T-cell (primary cell): ENCODE measurements at places on chromosomes 7 and 10. TPM values are rescaled to one million over a fixed set of nuclear protein-coding genes. Genes with fewer than 3 reads are reported as not detected.

Gene MARCHF5
- 29.9 TPM for total RNA-seq

Gene LRWD1
- total RNA-seq: 14.0 TPM

Gene PIK3CG
- total RNA-seq: 28.3 TPM

Gene NPTX2
- total RNA-seq: not detected

Gene SNX10
- 6.6 TPM for total RNA-seq

Gene RADIL
- total RNA-seq: not detected

DNA sequence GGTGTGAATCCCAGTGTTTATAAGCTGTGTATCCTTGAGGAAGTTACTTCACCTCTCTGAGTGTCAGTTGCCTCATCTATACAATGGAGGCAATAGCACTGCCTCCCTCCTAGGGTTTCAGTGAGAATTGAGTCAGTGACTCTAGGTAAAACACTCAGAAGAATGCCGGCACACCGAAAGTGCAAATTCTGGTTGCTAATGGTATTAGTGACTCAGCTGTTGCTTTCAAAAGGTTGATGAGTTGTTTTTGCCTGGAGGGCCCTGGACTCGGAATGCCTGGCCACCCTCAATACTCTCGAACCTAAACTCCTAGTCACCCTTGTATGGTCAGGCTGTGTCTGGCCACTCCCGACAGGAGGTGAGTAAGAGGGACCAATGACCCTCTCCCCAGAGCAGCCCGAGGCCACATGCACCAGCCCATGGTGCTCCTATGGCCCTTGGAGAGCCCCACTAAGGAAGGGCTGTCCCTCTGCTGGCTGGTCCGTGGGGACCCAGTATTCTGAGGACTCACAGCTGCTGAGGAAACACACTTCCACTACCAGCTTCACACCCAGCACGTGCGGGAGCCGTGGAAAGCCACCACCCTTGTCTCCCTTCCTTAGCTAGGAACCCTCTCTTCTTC is 60.2 kb downstream of the CALML3 start:
- no peak for DNase-seq
- H3K4me1 ChIP-seq: no peaks in the 10 kb centered on the region
- no peaks in the 10 kb centered on the region for H3K36me3 ChIP-seq
- no peak overlapping the region for H3K4me3 ChIP-seq
- no peak overlapping the region for H3K27ac ChIP-seq
- peaks cover 59% of the 10 kb centered on the region for H3K27me3 ChIP-seq

GRCh38 chr10:122089311-122090017 is 100.5 kb downstream of the TACC2 start:
- no peak overlapping the region for H3K4me3 ChIP-seq
- no peaks in the 10 kb centered on the region for H3K4me1 ChIP-seq
- no peak for DNase-seq
- no peak overlapping the region for H3K27ac ChIP-seq

GRCh38 chr7:73895626-73896025 is 34.7 kb downstream of the TMEM270 start:
- H3K4me1 ChIP-seq: no peaks in the 10 kb centered on the region
- H3K4me3 ChIP-seq: no peak overlapping the region
- H3K27ac ChIP-seq: no peak overlapping the region
- H3K36me3 ChIP-seq: no peaks in the 10 kb centered on the region
- no peak for DNase-seq

DNA sequence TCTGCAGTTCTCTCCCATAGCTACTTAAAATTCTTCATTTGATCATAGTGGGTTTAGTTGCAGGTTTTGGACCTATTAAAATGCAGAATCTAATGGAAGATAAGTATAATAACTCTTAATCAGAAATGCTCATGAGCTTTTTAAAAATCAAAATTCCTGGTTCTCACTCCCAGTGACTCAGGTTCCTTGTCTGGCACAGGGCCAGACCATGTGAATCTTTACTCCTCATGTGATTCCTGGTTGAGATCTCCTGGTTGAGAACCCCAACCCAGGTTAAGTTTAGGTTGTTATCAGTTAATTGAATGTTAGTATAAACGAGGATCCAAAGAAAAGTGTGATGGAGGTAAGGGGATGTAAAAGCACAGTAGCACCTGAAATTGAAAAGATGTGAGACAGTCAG is 17.5 kb upstream of the TRUB1 start:
- no peak overlapping the region for H3K27ac ChIP-seq
- no peak overlapping the region for H3K4me3 ChIP-seq
- no peaks in the 10 kb centered on the region for H3K4me1 ChIP-seq
- peaks cover 7% of the 10 kb centered on the region for H3K27me3 ChIP-seq
- H3K36me3 ChIP-seq: no peaks in the 10 kb centered on the region

- H3K27ac ChIP-seq: no peak overlapping the region
- H3K27me3 ChIP-seq: no peaks in the 10 kb centered on the region
- H3K36me3 ChIP-seq: no peaks in the 10 kb centered on the region
- no peak for DNase-seq
- H3K4me1 ChIP-seq: no peaks in the 10 kb centered on the region
Observed at GRCh38 chr10:62548686-62549085, 174.5 kb downstream of the ZNF365 start.

GRCh38 chr7:122082160-122082559 is 61.9 kb downstream of the AASS start:
- H3K36me3 ChIP-seq: no peaks in the 10 kb centered on the region
- DNase-seq: no peak
- H3K4me1 ChIP-seq: no peaks in the 10 kb centered on the region
- no peak overlapping the region for H3K4me3 ChIP-seq
- no peak overlapping the region for H3K27ac ChIP-seq

DNA sequence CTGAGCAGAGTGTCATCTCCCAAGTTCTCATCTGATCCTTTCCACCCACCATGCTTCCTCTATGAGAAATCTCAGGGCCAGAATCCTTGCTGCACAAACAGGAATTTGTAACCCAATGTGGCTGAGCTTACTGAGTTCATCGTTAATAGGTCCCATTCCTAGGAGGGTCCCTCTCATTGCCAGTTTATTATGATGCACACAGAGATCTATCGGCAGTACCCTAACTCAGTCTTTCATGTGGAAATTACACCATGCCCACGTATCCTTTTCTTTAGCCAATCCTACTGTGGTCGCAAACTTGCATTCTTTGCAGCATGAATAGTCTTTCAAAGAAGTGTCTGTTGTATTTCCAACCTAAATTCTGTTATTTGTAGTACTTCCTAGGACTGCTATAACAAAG is 12.1 kb downstream of the TMEM236 start:
- no peak overlapping the region for H3K27ac ChIP-seq
- H3K4me3 ChIP-seq: no peak overlapping the region
- no peaks in the 10 kb centered on the region for H3K4me1 ChIP-seq
- peaks cover 2% of the 10 kb centered on the region for H3K27me3 ChIP-seq

- H3K27me3 ChIP-seq: peaks cover 4% of the 10 kb centered on the region
- no peak overlapping the region for H3K27ac ChIP-seq
- H3K4me3 ChIP-seq: no peak overlapping the region
- no peaks in the 10 kb centered on the region for H3K4me1 ChIP-seq
- no peaks in the 10 kb centered on the region for H3K36me3 ChIP-seq
Observed at GRCh38 chr7:48295296-48295971, 124.2 kb downstream of the ABCA13 start.

- H3K4me3 ChIP-seq: no peak overlapping the region
- H3K36me3 ChIP-seq: no peaks in the 10 kb centered on the region
- no peak for DNase-seq
- no peaks in the 10 kb centered on the region for H3K27me3 ChIP-seq
- no peaks in the 10 kb centered on the region for H3K4me1 ChIP-seq
Observed at GRCh38 chr7:40393660-40394059, 258.9 kb downstream of the SUGCT start.

DNA sequence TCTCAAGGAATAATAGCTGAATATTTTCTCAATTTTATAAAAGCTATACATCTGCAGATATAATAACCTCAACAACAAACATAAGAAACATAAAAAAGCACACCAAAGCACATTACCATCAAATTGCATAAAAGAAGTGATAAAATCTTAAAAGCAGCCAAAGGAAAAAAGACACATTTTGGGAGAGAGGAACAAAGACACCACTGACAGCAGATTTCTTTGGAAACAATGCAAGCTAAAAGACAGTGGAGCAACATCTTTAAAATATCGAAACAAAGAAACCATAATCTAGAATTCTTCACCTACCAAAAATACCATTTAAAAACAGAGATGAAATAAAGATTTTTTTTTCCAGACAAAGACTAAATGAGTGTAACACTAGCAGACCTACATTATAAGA is 55.7 kb upstream of the TEX47 start:
- H3K27ac ChIP-seq: no peak overlapping the region
- H3K4me3 ChIP-seq: no peak overlapping the region
- no peak for DNase-seq
- no peaks in the 10 kb centered on the region for H3K4me1 ChIP-seq
- H3K36me3 ChIP-seq: no peaks in the 10 kb centered on the region

GRCh38 chr7:86978808-86979506 is 80.5 kb downstream of the ELAPOR2 start:
- peak; percentile 35 for DNase-seq
- no peaks in the 10 kb centered on the region for H3K36me3 ChIP-seq
- no peaks in the 10 kb centered on the region for H3K27me3 ChIP-seq

DNA sequence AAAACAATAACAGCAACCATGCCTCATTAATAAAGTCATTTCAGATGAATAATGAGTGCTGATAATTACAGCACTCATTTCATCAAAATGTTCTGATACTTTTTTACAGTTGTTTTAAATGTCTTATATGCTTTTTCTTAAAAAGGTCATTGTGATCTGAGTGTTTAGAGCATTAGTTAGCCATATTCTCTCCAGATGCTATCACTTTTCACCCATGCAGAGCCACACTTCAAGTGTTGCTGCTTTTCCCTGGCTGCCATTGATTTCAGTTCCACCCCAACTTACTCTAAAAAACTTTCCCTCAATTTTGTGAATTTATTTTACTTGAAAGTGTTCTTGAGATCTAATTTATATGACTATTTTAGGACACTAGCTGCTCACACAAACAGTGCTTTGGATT is 41.8 kb downstream of the NUP205 start:
- no peaks in the 10 kb centered on the region for H3K27me3 ChIP-seq
- no peaks in the 10 kb centered on the region for H3K4me1 ChIP-seq
- no peak overlapping the region for H3K27ac ChIP-seq
- H3K4me3 ChIP-seq: no peak overlapping the region
- H3K36me3 ChIP-seq: peaks cover 61% of the 10 kb centered on the region

DNA sequence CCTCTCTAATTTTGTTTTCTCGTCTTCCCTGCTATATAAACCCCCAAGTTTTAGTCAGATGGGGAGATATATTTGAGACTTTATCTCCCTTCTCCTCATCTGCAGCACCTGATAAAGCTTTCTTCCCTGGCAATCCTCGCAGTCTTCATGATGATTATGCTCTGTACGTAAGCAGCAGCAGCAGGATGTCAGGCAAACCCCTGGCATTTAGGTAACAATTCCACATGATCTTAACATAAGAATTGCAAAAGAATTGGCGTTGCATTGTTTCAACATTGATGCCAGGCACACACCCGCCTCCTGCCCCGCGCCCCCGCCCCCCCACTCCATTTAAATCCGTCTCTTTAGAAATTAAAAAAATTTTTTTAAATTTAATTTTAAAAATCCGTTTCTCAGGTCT is 6.1 kb downstream of the PKD1L1 start:
- H3K4me1 ChIP-seq: no peaks in the 10 kb centered on the region
- no peak overlapping the region for H3K4me3 ChIP-seq
- no peak for DNase-seq
- H3K36me3 ChIP-seq: no peaks in the 10 kb centered on the region
- H3K27me3 ChIP-seq: no peaks in the 10 kb centered on the region

- H3K4me3 ChIP-seq: no peak overlapping the region
- no peaks in the 10 kb centered on the region for H3K27me3 ChIP-seq
- H3K27ac ChIP-seq: no peak overlapping the region
- peaks cover 2% of the 10 kb centered on the region for H3K36me3 ChIP-seq
- no peak for DNase-seq
Observed at GRCh38 chr7:132815130-132815529, 238.9 kb upstream of the PLXNA4 start.

GRCh38 chr7:133502498-133502897 is 249.6 kb downstream of the EXOC4 start:
- no peaks in the 10 kb centered on the region for H3K4me1 ChIP-seq
- H3K36me3 ChIP-seq: no peaks in the 10 kb centered on the region
- no peak overlapping the region for H3K27ac ChIP-seq

- peaks cover 19% of the 10 kb centered on the region for H3K36me3 ChIP-seq
- no peak overlapping the region for H3K4me3 ChIP-seq
- no peak overlapping the region for H3K27ac ChIP-seq
- H3K4me1 ChIP-seq: no peaks in the 10 kb centered on the region
Observed at GRCh38 chr10:69018613-69019012, 30.0 kb downstream of the KIFBP start.

GRCh38 chr10:74585231-74586087 is 240.9 kb upstream of the KAT6B start:
- H3K36me3 ChIP-seq: no peaks in the 10 kb centered on the region
- peak; percentile 16 for DNase-seq
- H3K4me1 ChIP-seq: peaks cover 48% of the 10 kb centered on the region
- peak overlapping the region; percentile 90 for H3K27ac ChIP-seq

- no peak for DNase-seq
- H3K27me3 ChIP-seq: peaks cover 6% of the 10 kb centered on the region
- no peak overlapping the region for H3K27ac ChIP-seq
- H3K4me3 ChIP-seq: no peak overlapping the region
- H3K4me1 ChIP-seq: no peaks in the 10 kb centered on the region
Observed at GRCh38 chr10:49288341-49289065, 10.5 kb upstream of the C10orf71 start.

DNA sequence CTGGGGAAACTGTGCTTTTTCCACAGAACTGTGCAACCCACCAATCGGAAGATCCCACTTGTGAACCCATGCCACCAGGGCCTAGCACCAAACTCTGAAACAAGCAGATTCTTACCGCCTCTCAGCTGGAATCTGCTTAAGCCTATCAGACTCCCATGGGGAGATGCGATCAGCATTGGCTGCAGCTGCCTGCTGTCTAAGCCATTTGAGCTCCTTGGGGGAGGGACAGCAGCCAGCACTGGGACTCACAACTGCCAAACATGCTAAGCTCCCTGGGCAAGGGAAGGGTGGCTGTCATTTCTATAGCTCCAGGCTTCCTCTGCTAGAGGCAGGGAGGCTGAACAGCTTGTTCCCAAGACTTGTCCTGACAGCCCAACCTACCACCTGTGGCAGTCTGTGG is 283.8 kb downstream of the CDK14 start:
- H3K4me1 ChIP-seq: no peaks in the 10 kb centered on the region
- DNase-seq: no peak
- H3K27ac ChIP-seq: no peak overlapping the region
- H3K36me3 ChIP-seq: no peaks in the 10 kb centered on the region

GRCh38 chr7:10696064-10696463 is 277.6 kb upstream of the PHF14 start:
- H3K4me3 ChIP-seq: no peak overlapping the region
- no peak for DNase-seq
- H3K27ac ChIP-seq: no peak overlapping the region
- no peaks in the 10 kb centered on the region for H3K36me3 ChIP-seq
